ENCODE measurements at places on chromosomes 6 and 20.

- no peak for DNase-seq
These were observed 152.0 kb downstream of the TASP1 start for GRCh38 chr20:13486694-13487093.

- peak; percentile 41 for DNase-seq
These were observed 8.3 kb upstream of the ANKRD60 start for GRCh38 chr20:58236612-58237317.

DNA sequence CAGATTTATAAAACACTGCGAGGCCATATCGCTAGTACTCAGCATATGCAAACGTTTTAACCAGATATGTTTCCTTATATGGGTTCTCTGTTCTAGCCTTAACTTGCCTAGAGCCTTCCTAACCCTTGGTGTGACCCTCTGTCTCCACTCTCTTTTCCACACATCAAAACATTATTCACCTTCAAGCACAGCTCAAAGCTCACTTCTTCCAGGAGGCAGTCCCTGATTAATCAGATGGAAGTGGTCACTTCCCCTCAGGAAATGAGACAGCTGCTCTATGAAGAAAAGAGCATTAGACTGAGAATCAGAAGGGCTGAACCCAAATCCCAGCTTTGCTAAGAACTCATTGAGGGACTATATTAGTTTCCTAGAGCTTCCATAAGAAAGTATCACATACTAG lies 39.8 kb upstream of the SLC17A4 start:
- no peak for DNase-seq

DNA sequence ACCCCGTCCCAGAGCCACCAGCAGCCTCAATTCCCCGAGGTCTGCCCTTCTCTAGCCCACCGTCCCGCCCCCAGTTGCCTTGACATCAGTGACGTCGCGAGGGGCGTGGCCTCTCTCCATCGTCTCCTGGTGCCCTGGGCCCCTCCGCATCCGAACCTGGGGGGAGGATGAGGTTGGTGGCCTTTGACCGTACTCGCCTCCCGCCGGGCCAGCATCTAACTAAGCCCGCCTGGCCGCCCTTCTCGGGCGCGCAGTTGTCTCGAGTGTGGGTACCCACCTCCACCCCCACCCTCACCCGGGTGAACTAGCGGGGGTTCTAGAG lies 5.5 kb upstream of the ARMC12 start:
- DNase-seq: peak; percentile 70

GRCh38 chr6:151338651-151339200 lies 52.6 kb downstream of the ZBTB2 start:
- no peak for DNase-seq

GRCh38 chr6:140537834-140538705 lies 1163.6 kb upstream of the CITED2 start:
- peak; percentile 34 for DNase-seq

DNA sequence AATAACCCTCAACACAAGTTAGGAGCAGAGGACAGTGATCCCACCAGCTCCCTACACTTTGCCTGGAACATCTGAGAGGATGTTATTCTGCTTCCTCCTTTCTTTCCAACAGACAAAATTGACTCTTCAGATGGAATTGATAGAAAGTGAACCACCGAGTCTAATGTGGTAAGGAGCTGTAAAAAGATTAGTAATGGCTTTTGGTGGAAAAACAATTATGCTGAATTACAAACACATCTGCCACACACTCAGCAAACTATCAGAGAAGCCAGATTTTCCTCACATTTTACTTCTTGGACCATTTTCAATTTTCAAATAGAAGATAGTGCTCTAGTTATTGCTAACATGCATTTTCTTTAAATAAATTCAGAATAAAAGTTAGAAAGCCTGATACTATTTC lies 171.8 kb upstream of the COL21A1 start:
- no peak for DNase-seq

GRCh38 chr20:58550275-58551059 lies 35.3 kb upstream of the APCDD1L start:
- DNase-seq: no peak

- no peak for DNase-seq
These were observed 194.6 kb downstream of the ZDHHC14 start for GRCh38 chr6:157575436-157576145.

DNA sequence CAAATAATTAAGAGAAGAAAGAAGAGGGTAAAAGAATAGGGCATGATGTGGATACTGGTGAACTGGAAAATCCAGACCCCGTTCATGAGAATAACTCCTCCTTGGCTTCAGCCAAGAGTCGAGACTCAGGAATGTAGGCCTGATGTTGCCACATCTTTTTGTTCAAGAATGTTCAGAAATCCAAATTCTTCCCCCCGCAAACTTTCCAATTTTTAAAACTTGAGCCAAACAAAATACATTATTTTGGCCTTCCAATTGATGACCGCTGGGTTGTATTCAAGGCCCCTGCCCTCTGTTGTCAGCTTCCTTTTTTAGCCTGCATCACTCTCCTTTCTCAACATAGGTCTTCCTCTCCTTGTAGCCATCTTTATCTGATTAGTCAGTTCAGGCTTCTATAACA lies 106.1 kb downstream of the TNFAIP3 start:
- DNase-seq: no peak

DNA sequence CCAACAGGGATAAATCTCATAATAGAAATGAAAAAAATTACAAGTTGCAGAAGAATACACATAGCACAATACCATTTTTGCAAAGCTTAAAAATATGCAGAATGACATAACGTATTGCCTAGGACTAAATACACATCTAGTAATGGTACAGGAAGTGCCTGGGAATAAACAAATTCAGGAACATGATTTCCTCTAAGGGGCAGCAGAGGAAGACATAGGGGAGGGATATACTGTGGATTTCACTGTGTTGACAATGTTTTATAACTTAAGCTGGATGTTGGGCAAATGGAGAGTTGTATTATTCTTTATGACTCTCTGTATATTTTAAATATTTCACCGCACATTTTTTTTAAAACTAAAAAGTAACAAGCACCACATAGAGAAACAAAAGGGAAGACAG lies 5.6 kb upstream of the GLO1 start:
- no peak for DNase-seq

GRCh38 chr6:153511896-153512496 lies 380.9 kb upstream of the RGS17 start:
- no peak for DNase-seq
